ENCODE measurements at places on chromosomes 1 and 21. TPM values are rescaled to one million over a fixed set of nuclear protein-coding genes. Genes with fewer than 3 reads are reported as not detected.

SYT6 gene
- 0.10 TPM for total RNA-seq

TNFRSF18 gene
- total RNA-seq = 0.33 TPM

ETV3L gene
- not detected for total RNA-seq

GRCh38 chr21:41932576-41933312 is 21.1 kb downstream of the C2CD2 start:
- peak; percentile 88 for DNase-seq

GRCh38 chr1:182305861-182306260 is 85.7 kb downstream of the GLUL start:
- no peak for DNase-seq

SLC30A10 gene
- total RNA-seq = not detected

GRCh38 chr1:2300004-2300771 is 72.1 kb downstream of the SKI start:
- DNase-seq = no peak

DNA sequence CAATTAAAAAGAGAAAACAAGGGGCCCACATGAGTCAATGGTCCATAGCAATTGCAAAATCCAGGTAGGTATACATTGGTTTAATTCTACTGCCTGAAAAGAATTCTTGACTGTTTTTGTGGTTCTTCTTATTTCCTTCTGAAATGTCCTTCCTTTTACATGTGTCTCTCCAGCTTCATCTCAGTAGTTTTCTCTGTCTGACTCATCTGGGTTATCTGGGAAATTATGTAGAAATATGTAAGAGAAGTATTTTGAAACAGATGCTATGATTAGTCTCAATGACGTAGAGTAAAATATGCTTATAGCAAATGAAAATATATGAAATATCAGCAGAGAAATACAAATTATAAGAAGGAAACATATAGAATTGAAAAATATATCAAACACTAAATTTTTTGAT is 953.2 kb downstream of the BRINP3 start:
- no peak for DNase-seq

DNA sequence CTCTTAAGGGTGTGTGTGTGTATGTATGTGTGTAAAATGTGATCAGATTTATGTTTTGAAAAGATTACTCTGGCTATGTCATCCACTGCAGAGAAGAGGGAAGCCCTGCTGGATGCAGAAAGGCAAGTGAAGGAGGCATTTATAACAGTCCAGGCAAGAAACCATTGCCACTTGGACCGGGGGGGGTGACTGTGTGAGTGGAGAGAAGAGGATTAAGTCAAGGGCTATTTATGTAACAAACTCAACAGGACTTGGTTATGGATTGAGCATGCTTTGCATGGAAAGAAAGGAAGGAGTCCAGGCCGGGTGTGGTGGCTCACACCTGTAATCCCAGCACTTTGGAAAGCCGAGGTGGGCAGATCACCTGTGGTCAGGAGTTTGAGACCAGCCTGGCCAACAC is 143.0 kb downstream of the URB2 start:
- no peak for DNase-seq

SPRR5 gene
- total RNA-seq = not detected

OLIG2 gene
- not detected for total RNA-seq

GRCh38 chr1:190452272-190452848 is 25.3 kb downstream of the BRINP3 start:
- DNase-seq = no peak

GRCh38 chr1:17117451-17118265 is 1.6 kb downstream of the PADI2 start:
- no peak for DNase-seq

DNA sequence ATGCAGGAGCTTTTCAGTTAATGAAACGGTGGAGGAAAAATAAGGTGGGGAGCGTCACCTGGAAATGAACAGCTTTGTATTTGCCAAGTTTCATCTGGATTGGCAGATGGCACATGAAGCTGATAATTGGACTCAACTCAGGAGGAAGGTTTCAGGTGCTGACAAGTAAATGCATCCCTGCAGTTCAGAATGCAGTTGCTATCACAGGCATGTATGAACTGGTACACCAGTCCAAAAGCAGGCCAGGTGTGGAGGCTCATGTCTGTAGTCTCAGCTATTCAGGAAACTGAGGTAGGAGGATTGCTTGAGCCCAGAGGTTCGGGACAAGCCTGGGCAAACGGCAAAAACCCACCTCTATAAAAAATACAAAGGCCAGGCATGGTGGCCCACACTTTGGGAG is 15.5 kb downstream of the DEGS1 start:
- peak; percentile 18 for DNase-seq

LCE1C gene
- not detected for total RNA-seq

DNA sequence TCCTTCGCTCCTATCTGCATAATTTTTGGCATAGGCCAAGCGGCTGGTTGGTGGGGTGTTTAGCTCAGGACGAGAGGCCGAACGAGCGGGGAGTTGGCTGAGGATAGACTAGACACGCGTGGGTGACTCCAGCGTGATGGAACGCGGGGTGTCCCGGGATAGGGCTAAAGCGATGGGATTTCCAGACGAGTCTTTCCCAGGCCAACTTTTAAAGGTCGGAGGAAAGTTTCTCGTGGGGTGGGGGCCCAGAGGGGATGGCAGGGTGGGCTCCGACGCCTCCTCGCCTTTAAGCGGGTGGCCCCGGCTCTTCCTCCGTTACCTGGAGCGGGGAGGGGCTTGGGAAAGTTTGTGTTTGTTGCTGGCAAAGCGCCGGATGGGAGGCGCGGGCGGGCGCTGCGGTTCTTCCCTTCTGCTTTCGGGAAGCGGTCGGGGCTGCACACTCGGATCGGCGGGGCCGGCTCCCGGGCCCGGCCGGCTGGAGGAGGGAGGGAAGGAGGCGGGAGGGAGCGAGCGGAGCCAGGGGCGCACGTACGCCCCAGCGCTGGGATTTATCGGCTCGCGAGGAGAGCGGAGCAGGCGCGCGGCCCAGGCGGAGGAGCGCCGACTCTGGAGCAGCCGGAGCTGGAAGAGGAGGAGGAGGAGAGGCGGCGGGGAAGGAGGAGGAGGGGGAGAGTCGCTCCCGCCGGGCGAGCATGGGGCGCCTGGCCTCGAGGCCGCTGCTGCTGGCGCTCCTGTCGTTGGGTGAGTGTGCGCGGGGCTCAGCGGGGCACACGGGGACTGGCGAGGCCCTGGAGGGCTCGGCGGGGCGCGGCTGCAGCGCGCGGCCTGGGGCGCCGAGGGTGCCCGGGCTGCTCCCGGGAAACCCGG is at the start of gene PTGFRN:
Gene PTGFRN, plus strand, starts transcription at position 405 of the 867 bp plus-strand sequence. Its CDS starts 288 bp downstream, at position 693.
- peak; percentile 93 for DNase-seq

DNA sequence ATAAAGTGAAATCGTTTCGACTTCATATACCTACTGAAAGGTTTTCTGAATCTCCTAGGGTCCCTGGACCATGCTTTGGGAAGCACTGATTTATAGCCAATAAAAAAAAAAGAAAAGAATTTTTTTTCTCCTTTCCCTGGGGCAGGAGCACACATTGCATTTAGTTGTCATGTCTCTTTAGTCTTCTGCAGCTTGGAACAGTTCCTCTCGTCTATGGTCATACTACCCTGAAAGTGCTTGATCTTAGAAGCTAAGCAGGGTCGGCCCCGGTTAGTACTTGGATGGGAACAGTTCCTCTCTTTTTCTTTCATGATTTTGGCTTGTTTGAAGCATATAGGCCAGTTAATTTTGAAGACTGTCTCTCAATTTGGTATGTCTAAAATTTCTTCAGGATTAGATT is 3.7 kb upstream of the SERPINC1 start:
- no peak for DNase-seq

DNA sequence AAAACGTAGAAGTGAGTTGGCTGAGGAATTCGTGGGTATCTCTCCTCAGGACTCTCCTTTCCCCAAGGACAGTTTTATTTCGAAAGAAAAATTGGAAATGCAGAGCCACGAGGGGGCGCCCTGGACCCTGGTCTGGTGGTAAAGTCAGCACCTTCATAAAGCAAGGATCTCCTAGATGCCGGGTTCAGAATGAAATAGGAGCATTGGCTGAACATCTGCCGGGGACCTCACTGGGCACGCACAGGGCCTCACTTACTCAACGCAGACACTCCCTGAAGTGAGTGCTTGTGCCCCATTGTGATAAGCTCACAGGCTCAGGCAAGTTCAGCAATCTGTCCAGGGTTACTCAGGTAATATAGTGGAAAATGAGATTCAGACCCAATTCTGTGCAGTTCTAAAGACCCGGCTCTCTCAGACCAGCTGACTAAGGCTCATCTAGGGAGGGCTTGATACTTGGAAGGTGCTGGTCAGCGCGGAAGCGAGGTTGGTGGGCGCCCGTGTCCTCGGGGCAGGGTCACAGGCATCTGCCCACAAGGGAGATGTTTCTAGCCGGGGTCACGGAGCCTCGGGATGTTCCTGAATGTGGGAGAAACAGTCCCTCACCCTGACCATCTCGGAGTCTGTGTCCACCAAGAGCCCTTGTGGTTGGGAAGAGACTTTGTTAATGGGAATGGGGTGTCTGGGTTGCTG is 55.7 kb upstream of the ETV3 start:
- DNase-seq = no peak

GRCh38 chr1:243572940-243573339 is 277.1 kb downstream of the AKT3 start:
- no peak for DNase-seq

FHAD1 gene
- not detected for total RNA-seq

DNA sequence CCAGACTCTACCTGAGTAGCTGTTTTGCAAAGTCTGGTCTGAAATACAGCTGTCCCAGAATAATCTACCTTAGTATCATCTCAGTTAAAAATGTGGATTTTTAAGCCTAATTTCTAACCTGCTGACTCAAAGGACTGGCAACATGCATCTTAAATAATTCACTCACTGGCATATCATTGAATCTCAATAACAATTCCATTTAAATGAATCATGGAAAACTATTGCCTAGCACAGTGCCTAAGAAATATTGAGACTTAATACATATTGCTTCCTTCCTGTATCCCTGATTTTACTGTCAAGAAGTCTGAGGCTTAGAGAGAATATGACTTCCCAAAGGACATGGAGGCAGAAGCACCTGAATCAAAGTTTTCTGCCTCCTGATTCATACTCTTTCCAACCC is 3.1 kb downstream of the CCDC190 start:
- no peak for DNase-seq

- no peak for DNase-seq
Measured at GRCh38 chr1:107132195-107132594, 8.6 kb upstream of the NTNG1 start.

- no peak for DNase-seq
Measured at GRCh38 chr1:43108080-43108479, 64.0 kb downstream of the EBNA1BP2 start.
